ENCODE measurements at places on chromosomes 13 and 19.
A peak's percentile ranks its signal among the peaks of the same experiment; 100 is the strongest.

GRCh38 chr13:67841071-67841470 lies 610.9 kb upstream of the PCDH9 start:
- no peak for DNase-seq

GRCh38 chr13:113437408-113438010 lies 15.8 kb downstream of the ADPRHL1 start:
- DNase-seq: peak; percentile 58

- peak; percentile 49 for DNase-seq
Measured at GRCh38 chr19:2820112-2820702, 539 bp downstream of the ZNF554 start.

GRCh38 chr13:61463024-61463423 lies 47.4 kb upstream of the PCDH20 start:
- no peak for DNase-seq

GRCh38 chr13:66429156-66429555 lies 801.0 kb downstream of the PCDH9 start:
- no peak for DNase-seq

GRCh38 chr13:58953638-58954037 lies 1210.1 kb downstream of the DIAPH3 start:
- no peak for DNase-seq

DNA sequence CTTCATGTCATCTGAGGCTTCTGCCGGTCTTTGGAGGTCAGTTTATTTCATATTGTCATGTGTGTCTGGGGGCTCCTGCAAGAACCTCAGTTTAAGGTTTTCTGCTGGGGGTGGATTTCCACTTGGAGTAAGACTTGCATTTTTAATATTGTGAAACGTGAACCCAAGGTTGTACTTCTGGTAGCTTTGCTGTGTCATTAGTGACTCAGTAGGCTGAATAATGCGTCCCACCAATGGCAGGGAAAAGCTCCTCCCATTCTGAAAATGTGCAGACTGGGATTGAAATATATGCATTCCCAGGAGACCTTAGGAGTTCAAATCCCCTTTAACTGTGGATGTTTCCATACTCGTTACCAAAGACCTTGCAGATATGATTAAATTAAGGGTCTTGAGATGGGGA lies 46.2 kb downstream of the ING1 start:
- no peak for DNase-seq

DNA sequence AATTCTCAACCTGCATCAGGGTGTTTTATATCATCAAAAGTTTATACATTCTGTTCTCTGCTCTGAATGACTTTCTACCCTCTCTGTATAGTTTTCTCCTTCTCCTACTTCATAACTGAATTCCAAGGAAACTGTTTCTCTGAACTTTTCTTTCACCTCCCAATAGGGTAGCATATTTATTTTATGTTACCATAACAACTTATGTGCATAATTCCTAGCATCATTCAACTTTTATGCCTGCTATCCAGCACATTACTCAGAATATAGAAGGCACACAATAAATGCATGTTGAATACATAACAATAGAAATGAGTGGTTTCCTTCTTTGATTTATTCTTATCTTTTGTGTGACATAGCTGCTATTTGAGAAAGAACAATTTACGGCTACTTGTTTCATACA lies 2385.0 kb downstream of the PCDH9 start:
- DNase-seq: no peak

DNA sequence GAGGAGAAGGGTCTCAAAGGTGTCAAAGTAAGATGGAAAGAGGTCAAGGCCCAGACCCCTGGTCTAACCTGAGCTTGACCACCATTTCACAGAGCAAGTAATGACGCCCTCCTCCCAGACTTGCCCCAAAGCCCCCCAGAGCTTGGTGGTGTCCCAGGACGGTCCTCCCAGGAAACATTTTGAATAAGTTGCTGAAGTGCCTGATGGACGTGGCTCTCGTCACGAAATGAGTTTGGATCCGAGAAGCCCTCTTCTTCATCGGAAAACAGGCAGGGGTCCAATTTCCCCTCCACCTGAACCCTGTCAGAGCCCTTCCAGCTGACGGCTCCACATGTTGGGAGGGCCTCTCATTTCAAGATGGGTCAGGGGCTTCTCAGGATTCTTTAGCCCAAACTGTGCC lies 54.5 kb upstream of the TPM4 start:
- no peak for DNase-seq

DNA sequence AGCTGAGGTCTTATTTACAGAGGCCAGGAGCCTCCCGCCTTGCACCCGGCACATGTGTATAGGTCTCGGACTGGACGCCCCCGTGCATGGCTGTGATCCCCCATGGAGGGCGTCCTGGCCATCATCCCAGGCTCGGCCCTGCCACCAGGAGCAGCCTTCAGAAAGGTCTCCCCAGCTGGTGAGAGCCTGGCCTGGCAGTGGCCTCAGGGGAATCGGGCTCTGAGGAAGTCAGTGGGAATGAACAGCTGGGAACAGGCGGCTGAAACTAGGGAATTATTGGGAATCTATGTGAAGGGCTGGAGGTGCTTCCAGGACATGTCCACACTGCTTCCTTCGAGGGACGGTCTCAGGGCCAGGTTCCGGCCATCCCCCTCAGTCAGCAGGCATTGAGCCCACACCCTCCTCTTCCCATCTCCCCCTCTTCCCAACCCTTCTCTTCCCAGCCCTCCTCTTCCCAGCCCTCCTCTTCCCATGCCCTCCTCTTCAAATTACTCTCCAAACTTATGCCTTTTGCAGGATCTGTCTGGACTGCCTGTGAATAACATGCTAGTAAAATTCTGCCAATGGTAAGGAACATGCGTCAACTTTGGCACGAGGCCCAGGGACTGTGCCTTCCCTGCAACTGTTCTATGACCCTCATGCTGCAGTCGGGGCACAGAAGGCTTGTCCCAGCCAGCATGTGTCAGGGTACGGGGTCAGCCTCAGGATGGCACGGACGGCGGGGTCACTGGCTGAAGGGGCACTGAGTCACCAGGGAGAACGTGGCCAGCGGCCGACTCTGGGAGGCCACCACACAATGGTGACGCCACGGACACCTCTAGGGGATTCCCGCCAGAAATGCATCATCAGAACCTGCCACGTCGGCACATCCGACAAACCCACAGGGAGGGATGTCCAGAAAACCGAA lies 24.2 kb upstream of the C13orf46 start:
- peak; percentile 57 for DNase-seq

- DNase-seq: no peak
Measured at GRCh38 chr19:30393046-30393445, 20.9 kb downstream of the ZNF536 start.

DNA sequence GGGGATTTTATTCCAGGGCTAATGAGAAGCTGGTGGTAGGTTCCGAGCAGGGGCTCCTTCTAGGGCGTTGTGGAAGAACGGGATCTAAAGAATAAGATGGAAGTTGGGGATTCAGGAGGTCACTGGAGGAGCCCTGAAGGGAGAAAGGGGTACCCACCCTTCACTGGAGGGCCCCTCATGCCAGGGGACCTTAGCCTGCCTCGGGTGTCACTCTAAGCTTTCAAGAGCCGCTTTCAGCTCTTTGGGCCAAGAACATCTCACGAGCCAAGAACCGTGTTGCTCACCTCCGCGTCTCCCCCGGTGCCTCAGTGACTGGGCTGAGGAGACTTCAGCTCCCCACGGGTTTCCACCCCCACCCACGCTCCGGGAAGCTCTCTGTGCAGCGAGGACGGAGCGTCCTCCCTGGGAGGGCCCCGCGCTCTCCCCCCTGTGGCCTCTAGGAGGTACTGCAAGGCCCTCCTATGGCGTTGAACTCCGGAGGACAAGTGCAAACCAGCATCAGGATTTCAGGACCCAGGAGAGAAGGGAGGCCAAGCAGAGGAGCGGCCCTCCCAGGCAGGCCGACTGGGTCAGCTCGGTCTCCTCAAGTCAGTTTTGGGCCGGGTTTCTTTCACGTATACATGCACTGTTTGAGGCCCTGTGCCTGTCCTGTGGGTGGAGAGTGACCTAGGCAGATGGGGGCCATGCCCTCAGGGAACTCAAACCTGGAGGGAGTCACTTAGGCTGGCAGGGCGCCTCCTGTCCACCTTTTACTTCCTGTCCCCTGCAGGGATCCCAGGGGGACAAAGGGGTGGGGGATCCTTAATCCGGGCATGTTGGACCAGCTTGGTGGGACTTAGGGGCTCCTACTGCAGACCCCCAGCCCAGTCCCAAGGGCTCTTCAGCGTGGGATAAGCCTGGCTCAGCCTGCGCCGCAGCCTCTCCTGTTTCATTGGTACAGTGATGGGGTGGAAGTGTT lies 5.1 kb upstream of the KRTDAP start:
- DNase-seq: peak; percentile 73

- DNase-seq: peak; percentile 43
Measured at GRCh38 chr13:31530922-31531321, 208.4 kb upstream of the RXFP2 start.

GRCh38 chr19:38210458-38210987 lies 13.5 kb downstream of the DPF1 start:
- peak; percentile 84 for DNase-seq

- no peak for DNase-seq
Measured at GRCh38 chr13:102170305-102170704, 231.5 kb downstream of the FGF14 start.

Data from glutamatergic neuron (in vitro differentiated cells).